ENCODE measurements at places on chromosomes 7 and 10.
A peak's percentile ranks its signal among the peaks of the same experiment; 100 is the strongest.

GRCh38 chr10:6669269-6669859 lies 89.3 kb upstream of the PRKCQ start:
- peak; percentile 79 for DNase-seq

GRCh38 chr7:69825113-69825972 lies 227.1 kb downstream of the AUTS2 start:
- peak; percentile 54 for DNase-seq

DNA sequence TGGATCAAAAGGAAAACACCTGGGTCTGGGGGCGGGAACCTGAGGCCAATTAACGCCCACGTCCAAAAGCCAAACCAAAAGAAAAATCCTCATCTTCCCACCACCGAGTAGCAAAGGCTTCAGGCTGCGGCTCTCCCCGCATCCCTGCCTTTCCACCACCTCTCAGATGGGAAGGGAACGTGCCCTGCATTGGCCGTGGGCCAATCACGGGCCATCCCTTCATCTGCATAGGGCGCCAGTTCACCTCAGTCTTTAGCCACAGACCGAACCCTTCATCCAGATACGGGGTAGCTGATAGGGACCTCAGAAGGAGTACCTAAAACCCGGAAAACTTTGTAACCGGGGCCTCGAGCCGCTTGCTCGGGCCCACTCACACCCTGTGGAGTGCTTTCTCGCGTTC lies 626 bp downstream of the PRPF18 start:
- DNase-seq, result no peak

DNA sequence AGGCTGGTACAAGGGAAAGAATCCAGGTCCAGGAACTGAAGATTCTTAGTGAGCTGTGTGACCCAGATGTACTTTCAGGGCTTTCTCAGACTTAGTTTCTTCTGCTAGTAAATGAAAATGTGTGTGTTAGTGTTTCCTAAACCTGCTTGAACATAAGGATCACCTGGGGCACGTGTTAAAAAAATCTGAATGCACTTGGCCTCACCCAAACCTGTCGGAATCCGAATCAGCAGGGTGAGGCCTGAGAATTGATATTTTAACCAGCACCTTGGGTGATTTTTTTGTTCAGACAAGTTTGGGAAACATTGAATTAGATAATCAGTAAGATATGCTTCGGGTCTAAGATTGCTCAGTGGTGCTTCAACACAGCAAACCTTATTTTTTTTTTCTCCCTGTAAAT lies 59.7 kb downstream of the ZNF365 start:
- no peak for DNase-seq
